Hepatic stellate cell (primary cell): ENCODE measurements at places on chromosomes 3 and 15.

GRCh38 chr15:92670621-92671020 is 15.0 kb upstream of the FAM174B start:
- DNase-seq = no peak

GRCh38 chr15:32730677-32731654 is 13.2 kb downstream of the GREM1 start:
- DNase-seq = no peak

DNA sequence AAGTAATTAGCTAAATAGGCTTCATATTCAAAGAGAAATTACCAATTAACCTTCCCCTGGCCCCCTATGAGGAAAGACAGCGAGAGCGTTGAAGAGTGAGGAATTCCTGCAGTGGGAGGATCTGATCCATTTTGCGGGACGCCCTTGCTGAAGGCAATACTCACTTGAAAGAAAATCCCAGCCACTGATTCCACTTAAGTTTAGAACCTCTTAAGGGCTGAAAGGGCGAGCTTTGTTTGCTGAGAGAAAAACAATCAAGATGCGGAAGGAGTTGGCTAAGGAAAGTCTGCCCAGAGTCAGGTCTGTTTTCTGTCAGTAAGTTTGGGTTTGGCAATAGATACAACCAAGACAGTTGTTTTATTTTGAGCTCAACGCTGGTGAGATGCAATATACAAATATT is 102.8 kb upstream of the GBE1 start:
- DNase-seq = no peak

DNA sequence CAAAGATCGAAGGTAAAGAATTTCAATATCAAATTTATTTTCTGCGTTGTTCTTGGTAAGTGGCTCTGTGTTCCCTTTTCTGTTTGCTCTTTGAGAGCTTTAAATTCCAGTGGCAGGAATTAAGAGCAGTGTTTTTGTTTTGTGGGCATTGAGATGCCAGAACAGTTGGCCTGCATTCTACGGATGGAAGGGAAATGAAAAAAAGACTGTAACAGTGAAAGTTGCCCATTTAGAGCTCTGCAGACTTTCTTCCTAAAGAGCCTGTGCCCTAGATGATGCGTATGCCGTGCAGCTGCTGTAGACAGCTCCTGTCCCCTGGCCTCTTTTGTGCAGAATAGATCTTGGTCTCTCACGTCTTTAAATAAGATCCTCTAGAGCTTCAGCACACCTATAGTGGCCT is 58.8 kb downstream of the KAT2B start:
- DNase-seq = no peak

DNA sequence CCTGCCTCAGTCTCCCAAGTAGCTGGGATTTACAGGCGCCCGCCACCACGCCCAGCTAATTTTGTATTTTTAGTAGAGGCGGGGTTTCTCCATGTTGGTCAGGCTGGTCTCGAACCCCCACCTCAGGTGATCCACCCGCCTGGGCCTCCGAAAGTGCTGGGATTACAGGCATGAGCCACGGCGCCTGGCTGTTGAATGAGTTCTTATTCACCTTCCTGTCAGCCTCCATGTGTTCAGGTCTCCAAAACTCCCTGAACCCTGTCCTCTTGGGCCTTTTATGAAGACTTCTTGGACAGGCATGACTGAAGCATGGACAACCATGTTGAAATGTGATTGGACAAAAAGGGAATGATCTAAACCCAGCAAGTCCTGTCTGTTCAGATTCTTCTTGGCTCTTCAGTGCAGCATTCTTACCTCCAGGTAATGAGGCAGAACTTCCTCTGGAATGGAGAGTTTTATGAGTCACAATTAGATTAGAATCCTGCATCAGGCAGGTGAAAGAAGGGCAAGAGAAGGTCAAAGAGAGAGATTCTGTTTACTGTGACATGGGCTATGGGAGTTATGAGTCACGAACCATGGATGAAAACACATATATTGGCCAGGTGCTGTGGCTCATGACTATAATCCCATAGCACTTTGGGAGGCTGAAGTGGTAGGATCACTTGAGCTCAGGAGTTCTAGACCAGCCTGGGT is 23.1 kb upstream of the EIF4A2 start:
- no peak for DNase-seq

DNA sequence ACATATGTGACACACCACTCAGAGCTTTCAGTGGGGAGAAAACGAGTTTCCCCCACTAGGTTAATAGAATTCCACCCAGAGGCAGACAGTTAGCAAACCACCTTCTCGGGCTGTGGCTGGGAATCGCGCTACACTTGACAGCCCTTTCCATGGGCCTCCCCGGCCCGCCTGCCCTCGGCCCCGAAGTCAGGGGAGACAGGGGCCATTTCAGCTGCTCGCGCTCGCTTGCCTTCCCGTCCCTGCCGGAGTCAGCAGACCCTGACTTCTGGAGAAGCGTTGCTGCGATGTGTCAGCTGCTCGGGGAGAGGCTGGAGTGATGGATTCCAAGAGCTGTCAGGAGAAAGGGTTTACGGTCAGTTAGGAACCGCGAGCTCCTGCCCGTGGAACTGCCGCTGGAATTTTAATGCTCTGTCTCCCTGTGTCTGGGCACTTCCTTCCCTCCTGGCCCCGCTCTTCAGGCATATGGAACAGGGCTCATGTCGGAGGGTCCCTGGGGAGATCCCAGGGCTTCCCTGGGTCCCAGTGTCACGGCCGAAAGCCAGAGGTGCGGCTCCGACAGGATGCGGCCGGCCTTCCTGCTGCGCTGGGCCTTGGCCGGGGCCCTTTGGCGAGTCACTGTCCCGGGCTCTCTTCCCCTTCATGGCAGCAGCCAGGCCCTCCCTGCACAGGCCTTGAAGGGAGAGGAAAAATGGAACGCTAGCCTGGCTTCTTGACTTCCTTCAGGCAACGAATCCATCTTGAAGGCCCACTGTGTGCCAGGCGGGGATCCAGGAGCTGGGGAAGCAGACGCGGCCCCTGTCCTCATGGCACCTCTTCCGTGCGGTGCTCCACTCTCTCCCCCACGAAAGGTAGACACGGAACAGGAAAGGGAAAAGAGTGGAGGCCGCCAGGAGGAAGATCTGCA is 38.4 kb upstream of the VPS8 start:
- no peak for DNase-seq

- no peak for DNase-seq
Observed at GRCh38 chr15:68672781-68673205, 94.0 kb downstream of the CORO2B start.

DNA sequence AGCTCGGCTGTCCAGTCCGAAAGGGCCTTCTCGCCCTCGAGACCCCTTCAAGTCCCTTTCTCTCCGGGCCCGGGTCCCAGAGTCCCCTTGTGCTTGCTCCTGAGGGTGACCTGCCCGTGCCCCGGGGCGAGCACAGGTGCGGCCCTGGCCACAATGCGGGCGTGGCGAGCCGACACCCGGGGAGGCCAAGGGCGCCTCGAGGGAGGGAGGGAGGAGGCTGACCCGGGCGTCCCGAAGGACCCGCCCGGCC is 810 bp upstream of the MEF2A start:
- no peak for DNase-seq

DNA sequence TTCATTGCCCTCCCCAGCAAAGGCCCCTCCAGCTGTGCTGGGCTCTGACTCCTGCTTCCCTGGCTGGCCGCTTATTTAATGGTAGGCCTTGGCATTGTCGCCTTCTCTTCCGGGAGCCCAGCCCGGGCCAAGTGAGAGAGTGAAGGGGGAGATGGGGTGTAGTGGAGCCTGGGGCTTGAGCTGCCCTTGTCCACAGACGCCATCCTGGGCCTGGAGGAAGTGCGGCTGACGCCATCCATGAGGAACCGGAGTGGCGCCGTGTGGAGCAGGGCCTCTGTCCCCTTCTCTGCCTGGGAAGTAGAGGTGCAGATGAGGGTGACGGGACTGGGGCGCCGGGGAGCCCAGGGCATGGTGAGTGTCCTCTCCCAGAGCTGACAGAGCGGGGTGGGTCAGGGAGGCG is 3.3 kb downstream of the LMAN1L start:
- no peak for DNase-seq

- peak; percentile 94 for DNase-seq
Observed at GRCh38 chr3:187738331-187739093, 6.8 kb downstream of the BCL6 start.

GRCh38 chr3:50359760-50360110 is 414 bp upstream of the TMEM115 start:
- no peak for DNase-seq

DNA sequence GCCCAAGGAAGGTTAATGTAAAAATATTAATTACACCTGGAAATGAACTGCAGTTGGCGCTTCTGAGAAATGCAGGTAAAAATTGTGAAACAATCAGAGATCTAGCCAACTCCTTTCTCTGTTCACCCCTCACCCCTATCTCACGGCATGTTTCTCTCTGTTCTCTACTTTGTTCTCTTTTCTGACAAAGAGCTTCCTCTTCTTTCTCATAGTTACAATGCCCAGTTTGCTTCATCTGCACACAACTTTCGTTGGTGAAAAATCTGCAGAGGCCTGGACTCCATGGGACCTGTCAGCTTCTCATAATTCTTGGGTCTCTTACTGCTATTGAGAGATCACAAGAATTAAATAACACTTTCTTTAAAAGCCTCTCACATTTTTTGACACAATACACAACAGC is 212.9 kb upstream of the LRRN1 start:
- no peak for DNase-seq

DNA sequence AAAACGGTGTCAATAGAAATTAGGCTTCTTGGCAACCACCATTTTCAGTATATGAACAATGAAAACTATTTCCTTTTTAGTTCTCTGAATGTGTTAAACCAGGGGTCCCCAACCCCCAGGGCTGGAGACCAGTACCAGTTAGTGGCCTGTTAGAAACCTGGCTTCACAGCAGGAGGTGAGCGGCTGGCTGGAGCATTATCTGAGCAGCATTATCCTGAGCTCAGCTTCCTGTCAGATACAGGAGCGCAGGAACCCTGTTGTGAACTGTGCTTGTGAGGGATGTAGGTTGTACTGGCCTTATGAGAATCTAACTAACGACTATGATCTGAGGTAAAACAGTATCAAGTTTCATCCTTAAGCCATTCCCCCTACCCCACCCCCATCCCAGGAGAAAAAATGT is 328.7 kb downstream of the ZBBX start:
- DNase-seq = no peak

GRCh38 chr15:99481951-99482230 is 83.9 kb upstream of the MEF2A start:
- no peak for DNase-seq

DNA sequence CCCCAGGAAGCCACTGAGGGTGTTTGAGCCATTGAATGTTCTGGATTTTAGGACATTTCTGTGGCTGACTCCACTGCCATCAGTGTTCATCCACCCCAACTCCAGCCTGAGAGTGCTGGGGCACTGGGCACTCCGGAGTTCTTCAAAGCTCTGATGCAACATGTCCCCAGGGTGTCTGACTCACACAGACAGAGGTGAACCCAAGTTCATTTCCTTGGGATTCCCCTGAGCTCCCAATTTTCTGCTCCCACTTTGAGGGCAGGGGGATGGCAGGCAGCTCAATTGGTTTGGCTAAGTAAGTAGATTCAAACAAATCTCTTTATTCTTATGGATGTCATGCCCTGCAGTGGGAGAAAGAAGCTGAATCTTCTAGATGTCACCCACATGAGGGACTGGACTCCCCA is 2.2 kb downstream of the STRA6 start:
- peak; percentile 74 for DNase-seq

DNA sequence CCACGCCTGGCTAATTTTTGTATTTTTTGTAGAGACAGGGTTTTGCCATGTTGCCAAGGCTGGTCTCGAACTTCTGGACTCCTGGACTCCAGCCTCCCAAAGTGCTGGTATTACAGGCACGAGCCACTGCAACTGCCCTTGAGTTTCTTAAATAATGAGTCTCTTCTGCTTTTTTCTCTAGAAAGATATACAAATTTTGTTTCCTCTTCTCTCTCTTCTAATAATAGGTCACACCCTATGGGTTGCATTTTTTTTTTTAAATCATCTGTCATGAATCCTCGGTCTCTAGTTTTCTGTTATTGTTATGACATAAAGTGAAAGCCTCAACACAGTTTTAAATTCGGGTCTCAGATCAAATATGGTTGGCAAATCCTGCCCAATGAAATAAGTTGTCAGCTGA is 111.2 kb downstream of the IL12A start:
- no peak for DNase-seq

- DNase-seq = no peak
Observed at GRCh38 chr3:184233127-184233843, 3.9 kb downstream of the VWA5B2 start.

GRCh38 chr3:55440104-55440708 is 46.9 kb downstream of the WNT5A start:
- peak; percentile 36 for DNase-seq

DNA sequence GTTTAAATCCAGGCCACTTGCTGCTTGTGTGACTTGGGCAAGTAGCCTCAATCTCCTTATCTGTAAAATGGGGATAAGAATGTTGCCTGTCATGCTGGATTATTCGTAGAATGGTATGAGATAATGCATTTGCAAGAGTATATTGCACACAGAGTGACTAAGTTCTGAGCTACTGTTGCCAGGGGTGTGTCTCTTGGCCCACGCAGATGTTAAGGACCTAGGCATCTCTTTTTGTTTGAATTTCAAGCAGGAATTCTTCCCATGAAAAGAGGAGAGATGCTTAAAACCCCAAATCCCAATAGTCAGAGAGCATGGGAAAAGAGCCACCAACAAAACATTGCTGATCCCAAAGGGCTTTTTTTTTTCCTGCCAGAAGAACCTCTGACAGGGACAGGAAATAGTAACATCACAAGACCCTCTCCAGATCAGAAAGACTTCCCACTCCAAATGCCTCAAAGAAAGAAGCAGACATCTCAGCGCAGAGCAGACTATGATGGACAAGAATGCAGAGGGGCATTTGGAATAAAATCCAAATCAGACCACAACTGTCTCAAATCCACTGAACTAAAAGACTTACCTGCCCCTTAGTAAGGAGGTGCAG is 90.5 kb downstream of the MRPL46 start:
- DNase-seq = peak; percentile 26

DNA sequence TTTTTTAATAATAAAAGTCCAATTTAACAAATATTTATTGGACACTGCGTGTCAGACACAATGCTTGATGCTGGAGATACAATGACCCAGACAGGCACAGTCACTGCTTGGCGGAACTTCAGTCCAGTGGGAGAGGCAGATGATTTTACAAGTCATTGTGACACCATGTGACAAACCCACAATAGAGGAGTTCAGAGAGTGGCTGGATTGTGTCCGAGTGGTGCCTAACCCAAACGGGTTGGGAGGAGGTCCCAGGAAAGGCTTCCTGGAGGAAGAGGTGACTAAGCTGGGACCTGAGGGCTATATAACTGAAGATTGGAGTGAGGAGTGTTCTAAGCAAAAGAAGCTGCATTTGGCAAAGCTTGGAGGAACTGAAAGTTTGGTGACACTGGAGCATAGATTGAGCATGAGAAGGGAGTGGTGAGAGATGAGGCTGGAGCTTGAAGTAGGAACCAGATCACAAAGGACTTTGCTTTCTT is 41.4 kb downstream of the CRTC3 start:
- no peak for DNase-seq

DNA sequence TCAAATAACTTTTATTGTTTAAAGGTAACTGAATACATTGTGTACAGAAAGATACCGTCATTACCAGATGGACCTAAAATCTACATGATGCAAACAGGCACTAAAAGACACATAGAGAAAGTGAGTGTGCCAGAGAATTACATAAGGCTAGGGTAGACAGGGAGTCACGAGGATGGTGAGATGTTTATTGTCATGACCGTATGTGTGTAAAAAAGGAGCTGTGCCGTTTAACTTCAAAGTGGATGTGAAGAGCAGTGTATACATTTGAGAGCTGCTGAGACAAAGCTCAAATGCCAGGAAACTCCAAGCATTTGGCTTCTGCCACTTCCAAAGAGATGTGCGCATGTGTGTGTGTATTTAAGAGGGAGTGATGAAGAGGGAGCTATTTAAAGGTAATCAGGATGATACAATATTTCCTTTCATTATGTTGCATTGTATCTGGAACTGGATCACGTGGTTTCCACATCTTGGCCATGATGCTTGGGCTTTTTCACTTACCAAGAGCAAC is 51.4 kb upstream of the IGF1R start:
- DNase-seq = no peak
